Panc1 (cell line): ENCODE measurements at places on chromosomes 5 and 9.

GRCh38 chr9:15469406-15469805, 41.4 kb downstream of the PSIP1 start:
- no peak for DNase-seq

DNA sequence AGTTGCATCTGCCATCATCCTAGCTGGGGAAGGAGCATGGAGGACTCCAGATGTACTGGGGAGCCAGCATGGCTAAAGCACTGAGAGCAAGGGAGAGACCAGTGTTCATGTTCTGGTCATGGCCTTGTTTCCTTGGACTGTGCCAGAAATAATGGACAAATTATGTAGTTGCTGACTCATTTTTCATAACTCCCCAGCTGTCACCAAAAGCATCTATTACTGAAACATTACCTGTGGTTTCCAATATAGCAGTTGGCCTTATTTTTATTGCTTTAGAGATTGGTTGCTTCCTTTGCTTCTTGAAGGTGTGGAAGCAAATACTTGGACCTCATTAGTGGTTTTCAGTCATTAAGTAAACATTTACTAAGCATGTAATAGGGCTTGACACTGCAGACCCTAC, 11.3 kb downstream of the RALGPS1 start:
- no peak for DNase-seq

DNA sequence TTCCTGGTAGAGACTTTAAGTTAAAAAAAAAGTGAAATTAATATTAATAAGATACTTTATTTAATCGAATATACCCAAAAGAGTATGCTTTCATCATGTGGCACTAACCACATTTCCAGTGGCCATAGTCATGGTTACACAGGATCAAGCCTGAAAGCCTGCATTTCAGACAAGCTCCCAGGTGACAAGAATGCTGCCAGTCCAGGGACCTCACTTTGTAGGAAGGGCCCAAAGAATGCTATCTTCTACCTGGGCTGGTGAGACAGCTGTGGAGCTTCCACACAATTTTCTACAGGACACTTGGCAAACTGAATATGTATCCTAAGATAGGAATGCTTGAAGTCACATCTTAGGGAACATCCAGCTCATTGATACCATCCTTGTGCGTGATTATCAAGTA, 203.8 kb downstream of the AUH start:
- DNase-seq = no peak

DNA sequence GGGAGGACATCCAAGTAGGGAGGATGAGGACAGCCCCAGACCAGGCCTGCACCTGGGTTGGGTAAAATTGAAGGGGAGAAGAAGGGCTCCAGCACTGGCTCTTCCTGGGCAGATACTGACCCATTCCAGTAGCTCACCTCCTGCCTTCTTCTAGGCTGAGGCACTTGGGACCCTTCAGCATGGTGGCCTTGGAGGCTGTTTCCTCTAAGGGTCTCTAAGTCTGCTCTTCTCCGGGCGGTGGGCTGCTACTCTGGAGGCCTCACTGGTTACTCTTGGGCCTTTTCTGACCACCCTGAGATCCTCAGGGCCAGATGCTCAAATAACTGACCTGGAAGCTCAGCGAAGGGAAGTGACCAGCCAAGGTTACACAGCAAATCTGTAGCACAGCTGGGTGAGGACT, 2.8 kb upstream of the TIFAB start:
- DNase-seq = no peak

DNA sequence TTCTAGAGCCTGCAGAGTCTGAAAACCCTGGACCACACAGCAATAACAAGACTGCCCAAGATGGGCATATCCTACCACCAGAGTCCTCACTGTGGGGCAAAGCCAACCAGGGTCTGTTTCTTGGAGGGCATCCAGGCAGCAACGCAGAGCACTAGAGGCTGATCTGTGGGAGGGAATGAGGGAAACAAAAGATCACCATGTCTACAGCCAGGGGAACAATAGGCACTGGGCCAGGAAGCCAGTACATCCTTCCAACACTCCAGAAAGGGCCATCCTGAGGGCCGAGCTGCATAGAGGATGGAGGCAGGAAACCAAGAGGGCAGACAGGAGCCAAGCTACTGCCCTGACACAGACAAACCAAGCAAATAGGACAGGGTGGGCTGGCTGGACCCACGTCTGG, 416.1 kb upstream of the IRX4 start:
- DNase-seq = no peak
